ENCODE measurements at places on chromosomes 2 and 18.

- no peak for DNase-seq
These were observed 244.9 kb upstream of the ZSWIM2 start for GRCh38 chr2:187093771-187094412.

DNA sequence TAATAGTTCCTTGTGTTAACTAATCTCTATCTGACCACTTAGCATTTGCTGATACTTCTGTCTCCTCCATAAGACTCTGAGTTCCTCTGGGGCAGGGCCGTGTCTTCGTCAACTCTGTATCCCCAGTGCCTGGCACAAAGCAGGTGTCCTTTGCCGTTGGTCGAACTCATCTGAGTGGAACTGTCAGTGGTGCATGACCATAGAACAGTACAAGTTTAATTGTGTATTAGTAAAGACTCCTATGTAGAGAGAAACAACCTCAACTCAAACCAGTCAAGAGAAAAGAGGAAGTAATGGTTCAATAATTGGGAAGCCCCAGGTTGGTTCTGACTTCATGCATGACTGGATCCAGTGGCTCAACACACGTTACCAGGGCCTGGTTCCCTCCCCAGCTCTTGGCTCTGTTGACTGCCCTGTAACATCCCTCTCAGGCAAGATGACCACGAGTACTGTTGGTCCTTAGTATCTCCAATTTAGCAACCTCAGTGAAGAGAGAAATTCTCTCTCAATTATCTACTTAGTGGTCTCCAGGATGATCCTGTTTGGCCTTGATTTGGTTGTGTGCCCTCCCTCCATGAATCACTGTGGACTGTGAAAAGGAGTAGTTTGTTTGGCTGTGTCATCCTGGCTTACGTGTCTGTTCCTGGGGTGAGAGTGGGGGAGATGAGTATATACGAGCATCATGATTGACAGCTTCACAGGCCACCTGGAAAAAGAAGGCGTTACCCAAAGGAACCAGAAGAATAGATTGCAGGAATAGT lies 58.5 kb upstream of the MSH6 start:
- peak; percentile 16 for DNase-seq

DNA sequence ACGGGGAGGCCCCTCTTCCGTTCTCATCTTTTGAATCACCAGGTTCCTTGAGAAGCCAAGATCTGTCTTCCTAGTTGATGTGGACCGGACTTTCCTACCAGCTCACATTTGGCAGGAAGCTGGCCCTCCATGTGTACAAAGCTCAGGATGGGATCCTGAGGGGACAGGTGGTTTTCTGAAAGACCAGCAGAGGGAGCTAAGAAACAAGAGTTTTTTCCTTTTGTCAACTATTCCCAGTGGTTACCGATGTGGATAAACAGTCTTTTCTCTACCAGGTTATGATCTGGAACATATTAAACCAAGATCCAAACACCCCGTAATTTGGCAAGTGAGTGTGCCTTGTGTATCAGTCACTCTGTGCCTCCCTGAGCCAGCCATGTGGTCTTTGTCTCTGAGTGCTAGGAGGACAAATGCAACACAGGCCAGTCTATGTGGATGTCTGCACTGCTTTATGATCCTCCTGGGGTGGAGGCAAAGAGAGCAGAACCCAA lies 25.1 kb upstream of the ARHGAP25 start:
- DNase-seq, result no peak

DNA sequence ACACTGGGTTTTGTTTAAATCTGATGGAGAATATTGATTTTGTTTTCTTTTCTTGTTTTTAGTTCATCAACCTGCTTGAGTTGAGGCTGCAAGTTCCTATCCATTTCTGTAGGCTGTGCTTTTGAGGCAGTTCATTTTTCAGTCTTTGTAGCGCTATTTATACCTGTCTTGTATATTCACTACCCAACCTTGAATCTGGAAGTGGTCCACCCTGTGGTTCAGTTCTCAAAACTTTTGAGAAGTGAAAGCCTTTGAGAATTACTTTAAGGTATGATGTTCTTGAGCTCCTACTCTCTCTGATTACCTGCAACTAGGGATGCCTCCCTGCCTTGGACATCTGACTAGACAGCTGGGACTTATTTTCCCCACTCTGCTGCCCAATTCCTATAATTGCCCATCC lies 53.5 kb upstream of the KCNE4 start:
- no peak for DNase-seq

DNA sequence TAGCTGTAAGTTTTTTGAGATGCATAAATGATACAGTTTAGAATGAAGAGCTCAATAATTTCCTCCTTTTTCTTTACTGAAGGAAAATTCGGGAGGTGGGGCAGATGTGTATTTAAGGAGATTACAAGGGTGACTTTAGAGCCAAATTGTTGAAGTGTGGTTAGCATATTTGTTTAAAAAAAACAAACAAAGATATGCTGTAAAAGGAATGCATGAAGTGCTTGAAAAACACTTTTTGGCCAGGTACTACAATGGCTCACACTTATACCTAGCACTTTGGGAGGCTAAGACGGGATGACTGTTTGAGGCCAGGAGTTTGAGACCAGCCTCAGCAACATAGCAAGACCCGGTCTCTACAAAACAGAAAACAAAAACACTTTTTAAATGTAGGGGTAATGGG lies 38.4 kb downstream of the CD302 start:
- DNase-seq, result no peak

GRCh38 chr2:227378371-227378782 lies 729 bp downstream of the TM4SF20 start:
- DNase-seq, result no peak

DNA sequence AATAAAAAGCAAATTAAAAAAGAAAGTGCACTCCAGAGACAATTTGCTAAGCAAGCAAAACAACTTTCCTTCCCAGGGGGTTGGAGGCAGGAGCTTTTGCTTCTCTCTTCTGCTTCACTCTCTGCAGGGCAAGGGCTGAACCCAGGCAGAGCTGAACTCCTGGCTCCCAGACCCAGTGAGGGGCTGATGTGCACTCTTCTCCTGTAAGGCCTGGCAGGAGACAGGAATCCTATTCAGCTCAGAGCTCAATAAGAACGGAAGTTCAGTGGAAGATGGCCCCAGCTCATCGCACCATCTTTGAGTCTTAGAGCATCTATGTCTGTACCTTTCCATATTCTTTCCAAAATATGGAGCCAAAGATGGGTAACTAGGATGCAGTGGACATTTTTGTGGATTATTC lies 29.1 kb downstream of the CIB4 start:
- no peak for DNase-seq

DNA sequence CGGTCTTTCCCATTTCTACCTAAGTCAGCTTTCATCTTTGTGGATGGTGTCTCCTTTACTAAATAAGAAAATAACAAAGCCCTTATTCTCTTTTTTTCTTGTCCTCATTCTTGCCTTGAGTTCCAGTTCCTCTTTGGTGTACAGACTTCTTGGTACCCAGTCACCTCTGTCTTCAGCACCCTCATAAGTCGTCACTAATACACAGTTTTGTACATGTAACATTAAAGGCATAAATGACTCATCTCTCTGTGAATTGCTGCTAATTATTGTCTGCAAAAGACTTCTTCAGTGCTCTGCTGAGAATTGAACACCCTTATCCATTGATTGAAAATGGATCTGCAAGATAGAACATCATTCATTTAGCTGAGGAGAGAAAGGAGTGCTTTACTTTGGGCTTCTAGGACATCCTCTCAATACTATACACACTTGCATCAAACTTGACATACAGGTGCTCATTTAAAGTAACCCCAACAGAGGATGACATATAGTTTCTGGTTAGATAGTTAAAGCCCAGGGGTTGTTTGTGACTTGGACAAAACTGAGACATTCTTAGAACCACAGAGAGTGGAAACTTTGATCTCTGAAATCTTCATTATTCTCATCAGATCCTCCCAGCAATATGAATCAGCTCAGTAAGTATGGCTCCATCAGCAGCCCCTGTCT lies 97.0 kb downstream of the XRCC5 start:
- DNase-seq, result no peak

DNA sequence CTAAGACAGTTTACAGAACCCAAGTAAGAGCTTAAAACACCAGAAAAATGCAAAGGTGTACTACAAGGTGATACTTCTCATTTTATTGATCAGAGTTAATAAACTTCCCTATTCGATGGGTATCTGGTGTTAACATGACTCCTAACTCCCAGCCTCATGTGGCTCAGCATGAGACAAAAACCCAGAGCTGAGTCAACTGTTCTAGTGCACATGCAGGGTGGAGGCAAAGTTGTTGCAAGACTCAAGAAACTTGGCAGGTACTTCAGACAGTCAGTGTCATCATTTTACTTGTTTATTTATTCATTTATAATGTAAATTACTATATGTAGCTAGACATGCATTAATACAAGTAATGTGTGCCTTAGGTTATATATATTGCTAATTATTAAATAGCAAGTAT lies 216.6 kb upstream of the DSEL start:
- DNase-seq, result no peak

GRCh38 chr2:231470246-231470900 lies 6.1 kb upstream of the NCL start:
- DNase-seq, result no peak

Measured in stimulated activated naive CD8-positive, alpha-beta T cell treated with anti-CD3 and anti-CD28 coated beads, Interleukin-15, Interleukin-2, amounts not matched to agents 100 U/mL and 50 U/mL, for 24 hours (primary cell).